Activated T-cell treated with anti-CD3 and anti-CD28 coated beads, Interleukin-2, amount 50 U/mL, for 1 hour (primary cell): ENCODE measurements at places on chromosomes 7 and 10.

GRCh38 chr7:97006816-97007582 lies 1.6 kb downstream of the DLX6 start:
- no peak for DNase-seq

DNA sequence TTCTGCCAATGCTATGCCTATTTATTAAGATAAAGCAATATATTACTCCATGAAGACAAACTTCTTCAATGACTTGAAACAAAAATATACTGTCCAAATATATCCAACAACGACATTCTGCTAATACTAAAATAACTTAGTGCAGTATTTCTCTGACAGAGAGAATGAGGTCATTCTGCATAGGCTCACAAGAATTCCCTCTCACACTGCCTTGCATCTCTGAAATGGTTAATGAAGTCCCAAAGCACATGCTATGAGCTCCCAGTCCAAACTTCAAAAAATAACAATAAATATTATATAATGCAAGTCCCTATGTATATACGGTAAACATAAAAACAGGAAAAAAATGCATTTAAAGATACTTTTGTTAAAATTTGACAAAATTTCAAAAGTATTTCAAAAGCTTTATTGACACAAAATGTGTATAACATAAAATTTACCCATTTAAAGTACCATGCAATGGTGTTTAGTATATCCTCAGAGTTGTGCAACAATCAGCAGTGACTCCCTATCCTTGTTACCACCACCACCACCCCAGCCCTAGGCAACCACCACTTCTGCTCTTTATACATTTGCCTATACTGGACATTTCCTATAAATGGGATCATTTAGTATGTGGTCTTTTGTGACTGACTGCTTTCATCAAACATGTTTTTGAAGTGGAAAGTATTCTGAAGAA lies 27.6 kb downstream of the CHCHD3 start:
- no peak for DNase-seq

GRCh38 chr10:34809796-34810195 lies 5.3 kb downstream of the PARD3 start:
- DNase-seq = no peak

GRCh38 chr10:124164264-124164663 lies 70.9 kb upstream of the CHST15 start:
- DNase-seq = no peak
